ENCODE measurements at places on chromosomes 5 and 9.

- DNase-seq = no peak
Observed at GRCh38 chr9:72454871-72455491, 66.4 kb upstream of the TMC1 start.

DNA sequence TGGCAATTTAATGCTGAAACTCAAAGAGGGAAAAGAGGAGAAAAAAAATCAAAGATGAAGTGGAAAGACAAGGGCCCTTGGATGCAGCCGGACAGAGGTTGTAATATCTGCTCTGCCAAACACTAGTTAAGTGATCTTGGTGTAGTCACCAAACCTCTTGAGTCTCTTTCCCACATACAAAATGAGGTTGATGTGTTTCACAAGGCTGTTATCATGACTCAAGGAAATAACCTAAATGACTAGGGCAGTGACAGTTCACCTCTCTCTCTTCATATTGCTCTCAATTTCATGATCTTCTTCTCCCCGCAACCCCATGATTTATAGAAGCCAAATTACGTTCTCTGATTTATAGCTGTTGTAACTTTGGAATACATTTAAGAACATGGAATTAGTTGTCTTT is 44.9 kb downstream of the PIK3R1 start:
- DNase-seq = no peak

GRCh38 chr5:137515238-137515637 is 16.1 kb upstream of the SPOCK1 start:
- DNase-seq = no peak

GRCh38 chr9:98593354-98594253 is 115.1 kb downstream of the GABBR2 start:
- DNase-seq = no peak

DNA sequence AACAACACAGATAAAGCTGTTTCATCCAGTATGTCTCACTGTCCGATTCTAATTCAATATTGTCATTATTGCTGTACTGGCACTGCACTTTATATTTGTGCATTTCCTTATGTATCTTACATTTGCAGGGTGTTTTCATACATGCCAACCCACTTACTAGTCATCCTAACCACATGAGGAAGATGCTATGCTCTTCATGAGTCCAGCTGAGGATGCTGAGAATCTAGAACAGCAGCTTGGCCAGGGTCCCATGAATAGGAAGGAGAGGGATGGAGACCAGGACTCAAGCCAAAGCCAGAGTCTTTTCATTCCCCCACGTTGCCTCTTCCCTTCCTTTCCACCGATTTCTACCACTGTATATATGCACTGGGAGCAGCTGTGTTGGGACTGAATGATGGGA is 292.8 kb upstream of the KLF4 start:
- peak; percentile 48 for DNase-seq

- DNase-seq = no peak
Observed at GRCh38 chr9:130137641-130138081, 34.5 kb upstream of the NCS1 start.

DNA sequence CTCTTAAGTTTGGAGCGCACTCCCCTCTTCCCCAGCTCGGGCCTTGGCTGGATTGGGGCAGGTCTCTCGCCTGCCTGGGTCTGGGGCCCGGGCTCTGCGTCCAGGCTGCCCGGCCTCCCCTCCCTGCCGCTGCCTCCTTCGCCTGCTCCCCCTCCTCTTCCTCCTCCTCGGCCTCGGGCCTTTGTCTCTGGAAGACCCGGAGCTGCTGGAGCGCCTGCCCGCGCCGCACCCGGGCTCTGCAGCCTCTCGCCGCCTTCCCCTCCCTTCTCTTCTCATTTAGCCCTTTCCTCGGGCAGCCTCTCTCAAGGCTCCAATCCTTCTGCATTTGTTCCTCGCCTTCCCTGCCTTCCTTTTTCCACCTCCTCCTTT is 218.5 kb downstream of the C9orf50 start:
- DNase-seq = no peak

DNA sequence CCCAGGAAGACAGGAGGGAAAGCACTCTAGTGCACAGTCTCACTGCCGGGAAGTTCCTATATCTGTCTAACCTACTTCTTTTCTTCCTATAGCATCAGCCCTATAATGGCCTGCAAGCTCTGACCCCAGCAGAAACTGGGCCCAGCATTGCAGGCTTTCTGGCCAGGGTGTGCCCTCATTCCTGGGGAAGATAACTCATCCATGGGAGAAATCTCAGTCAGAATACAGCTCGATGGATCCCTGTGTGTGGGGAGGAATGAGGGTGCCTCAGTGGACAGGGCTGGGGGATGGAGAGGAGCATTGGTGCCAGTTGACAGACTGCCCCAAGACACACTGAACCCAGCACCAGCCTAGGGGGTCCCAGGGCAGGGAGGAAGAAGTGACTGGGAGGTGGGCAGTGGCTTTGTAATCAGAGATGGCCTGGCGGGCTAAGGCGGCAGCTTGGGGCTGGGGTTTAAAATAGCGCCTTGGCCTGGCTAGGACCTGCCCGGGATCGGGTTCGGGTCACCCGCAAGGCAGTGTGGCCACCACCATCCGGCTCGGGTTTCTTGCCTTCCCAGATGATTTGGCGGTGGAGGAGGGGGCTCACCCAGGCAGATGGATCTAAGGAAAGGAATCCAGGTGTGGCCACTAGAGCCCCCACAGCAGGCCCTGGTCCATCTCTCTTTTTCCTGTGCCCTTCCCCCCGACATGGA is 7.6 kb upstream of the CXXC5 start:
- no peak for DNase-seq

DNA sequence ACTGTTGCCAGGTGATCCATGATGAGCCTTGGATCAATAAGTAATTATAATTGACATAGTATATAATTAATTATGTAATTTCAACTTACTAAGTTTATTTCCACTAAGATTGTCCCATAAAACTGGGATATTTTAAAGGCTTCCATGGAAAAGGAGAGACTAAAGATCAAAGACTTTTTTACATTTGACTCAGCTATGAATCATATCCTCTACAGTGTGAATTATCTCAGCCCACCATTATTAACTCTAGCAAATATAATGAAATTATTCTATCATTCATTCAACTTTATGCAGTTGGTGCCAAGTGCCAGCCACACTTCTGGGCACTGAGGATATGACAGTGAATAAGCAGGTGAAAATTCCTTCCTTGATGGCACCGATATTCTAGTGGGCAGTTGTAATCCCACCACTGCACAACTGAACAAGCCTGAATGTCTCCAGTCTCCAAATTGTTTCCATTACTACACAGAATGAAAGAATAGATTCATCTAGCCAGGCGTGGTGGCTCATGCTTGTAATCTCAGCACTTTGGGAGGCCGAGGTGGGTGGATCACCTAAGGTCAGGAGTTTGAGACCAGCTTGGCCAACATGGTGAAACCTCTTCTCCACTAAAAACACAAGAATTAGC is 21.9 kb upstream of the TXN start:
- DNase-seq = peak; percentile 32

- DNase-seq = no peak
Observed at GRCh38 chr9:83307066-83307724, 231.0 kb downstream of the FRMD3 start.

- DNase-seq = peak; percentile 39
Observed at GRCh38 chr9:91483189-91483691, 59.6 kb upstream of the NFIL3 start.

- no peak for DNase-seq
Observed at GRCh38 chr9:96048104-96048955, 172.8 kb downstream of the ERCC6L2 start.

GRCh38 chr5:29853711-29854220 is 1339.7 kb upstream of the CDH6 start:
- no peak for DNase-seq

GRCh38 chr9:708551-709432 is 132.7 kb upstream of the DMRT1 start:
- DNase-seq = peak; percentile 32

DNA sequence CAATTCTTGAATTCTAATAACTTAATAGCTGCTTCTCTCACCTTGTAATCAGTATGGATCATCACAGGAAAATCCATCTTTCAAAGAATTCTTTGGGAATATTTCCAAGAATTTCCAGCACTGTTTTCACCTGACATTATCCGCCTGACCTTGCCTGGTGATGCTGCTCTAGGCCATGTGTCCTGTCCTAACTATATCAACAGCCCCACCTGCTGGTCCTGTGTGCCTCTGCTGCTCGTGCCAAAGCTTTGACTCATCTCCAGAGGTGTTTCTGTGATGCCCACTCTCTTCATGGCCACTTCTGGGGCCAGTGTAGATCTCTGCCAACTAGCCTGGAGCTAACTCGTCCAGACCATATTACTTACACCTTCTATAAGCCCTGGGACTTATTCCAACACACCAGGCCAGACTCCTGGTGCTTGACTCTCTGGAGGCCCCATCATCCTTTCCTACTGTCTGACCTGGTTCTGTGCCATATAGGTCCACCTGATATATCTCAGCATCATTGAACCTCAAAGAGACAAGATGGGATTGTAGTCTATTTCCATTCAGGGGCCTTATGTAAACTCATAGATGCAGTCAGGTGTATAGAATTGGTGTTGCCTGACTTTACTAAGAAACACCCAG is 67.5 kb upstream of the CKMT2 start:
- peak; percentile 71 for DNase-seq

DNA sequence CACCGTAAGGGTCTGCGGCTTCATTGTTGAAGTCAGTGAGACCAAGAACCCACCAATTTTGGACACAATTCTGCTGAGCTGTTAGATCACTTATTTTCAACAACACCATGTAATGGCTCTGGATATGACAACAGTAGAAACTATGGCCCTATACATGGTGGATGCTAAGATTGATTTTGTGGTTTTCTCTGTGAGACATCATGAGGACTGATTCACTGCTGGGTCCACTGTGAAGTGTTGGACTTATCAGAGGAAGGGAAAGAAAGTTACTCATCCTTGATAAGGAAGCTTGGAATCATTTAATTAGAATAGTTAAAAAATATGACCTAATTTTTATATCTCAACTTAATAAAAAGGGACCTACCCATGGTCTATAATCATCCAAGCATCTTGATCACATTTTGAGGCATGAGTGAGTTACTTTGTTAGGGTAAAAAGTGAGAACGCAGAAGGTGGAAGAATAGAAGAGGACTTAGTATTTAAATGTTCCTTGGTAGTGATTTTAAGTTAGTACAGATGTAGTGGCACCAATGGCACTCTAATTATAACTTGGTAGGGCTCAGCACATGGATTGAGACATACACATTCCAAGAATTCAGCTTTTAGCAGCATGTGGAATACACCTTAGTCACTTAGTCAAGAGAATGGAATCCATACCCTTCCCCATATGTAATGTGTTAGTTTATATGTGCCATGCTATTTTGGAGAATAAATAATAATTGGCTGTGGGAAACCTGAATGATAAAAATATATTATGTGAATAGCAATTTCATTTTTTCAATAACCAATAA is 123.5 kb upstream of the CD180 start:
- DNase-seq = no peak

DNA sequence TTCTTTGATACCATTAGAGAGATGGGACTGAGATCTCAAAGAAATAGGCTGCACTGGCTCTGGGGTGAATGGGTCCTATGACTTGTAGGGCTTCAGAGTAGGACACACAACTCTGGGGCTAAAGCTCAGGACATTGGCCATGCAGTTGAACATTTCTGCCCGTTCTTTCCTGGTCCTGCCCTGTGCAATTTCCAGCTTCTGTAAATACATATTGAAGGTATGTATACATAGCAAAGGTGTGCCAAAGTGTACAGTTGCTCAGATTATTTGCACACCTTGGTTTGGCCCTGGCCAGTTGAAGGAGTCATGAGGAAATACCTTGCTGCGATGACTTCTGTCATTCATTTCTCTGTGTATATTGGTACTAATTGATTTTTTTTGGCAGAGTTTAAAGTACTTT is 52.8 kb upstream of the TAF11L2 start:
- no peak for DNase-seq

GRCh38 chr9:135437259-135437658 is 42.3 kb upstream of the PPP1R26 start:
- DNase-seq = no peak

GRCh38 chr9:68947842-68948569 is 65.9 kb downstream of the PRKACG start:
- no peak for DNase-seq

DNA sequence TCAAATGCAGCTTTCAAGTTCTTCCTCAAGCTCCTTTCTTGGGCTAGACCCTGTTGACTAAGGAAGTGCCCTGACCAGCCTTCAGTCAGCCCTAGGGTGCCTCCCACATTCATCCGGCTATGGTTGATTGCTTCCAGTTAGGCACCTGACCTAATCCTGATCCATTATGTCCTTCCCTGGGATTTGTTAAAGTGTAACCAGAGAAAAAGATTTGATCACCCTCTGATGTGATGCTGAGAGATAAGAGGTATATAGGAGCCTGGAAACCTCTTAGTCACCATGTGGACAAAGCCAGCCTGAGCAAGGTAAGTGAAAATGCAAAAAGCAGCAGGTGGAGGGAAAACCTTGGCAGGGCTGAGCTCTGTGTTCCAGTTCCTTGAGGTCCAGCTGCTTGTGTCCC is 178.8 kb upstream of the ERCC6L2 start:
- no peak for DNase-seq
